ENCODE measurements at places on chromosomes 13 and 19.
A peak's percentile ranks its signal among the peaks of the same experiment; 100 is the strongest.

DNA sequence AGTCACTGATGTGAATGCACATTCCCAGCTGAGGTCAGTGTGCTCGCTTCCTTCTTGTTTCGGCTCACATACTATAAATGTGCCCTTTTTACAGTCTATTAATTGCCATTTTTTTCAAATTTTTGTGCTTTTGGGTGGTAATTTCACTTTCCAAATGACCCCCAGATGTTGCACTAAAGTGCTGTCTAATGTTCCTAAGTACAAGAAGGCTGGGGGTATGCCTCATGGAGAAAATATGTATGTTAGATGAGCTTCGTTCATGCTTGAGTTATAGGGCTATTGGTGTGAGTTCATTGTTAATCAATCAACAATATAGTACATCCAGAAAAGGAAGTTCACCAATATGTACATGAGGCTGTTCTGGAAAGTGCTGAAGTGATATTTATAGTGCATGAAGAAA is 84.7 kb downstream of the KL start:
- no peak for DNase-seq

- no peak for DNase-seq
These were observed 38.3 kb upstream of the KCTD4 start for GRCh38 chr13:45238945-45239795.

GRCh38 chr13:79197933-79198332 is 208.1 kb downstream of the RBM26 start:
- DNase-seq: no peak

DNA sequence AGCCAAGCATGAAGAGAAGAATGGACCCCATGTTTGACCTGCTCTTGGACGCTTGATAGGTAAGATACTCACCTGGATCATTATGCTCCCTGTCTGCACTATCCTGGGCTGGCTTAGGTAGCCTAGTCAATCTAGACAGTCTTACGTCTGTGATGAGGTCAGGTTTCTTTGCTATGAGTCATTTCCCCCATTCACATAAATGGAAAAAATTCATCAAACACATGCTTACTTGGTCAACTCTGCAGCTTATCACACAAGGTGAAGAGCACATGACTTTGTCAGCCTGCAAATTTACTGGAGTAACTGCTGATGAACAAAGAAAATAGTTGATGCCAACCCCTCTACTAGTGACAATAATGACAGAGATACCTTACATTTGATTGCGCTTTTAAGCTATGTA is 170.0 kb downstream of the NUFIP1 start:
- no peak for DNase-seq

DNA sequence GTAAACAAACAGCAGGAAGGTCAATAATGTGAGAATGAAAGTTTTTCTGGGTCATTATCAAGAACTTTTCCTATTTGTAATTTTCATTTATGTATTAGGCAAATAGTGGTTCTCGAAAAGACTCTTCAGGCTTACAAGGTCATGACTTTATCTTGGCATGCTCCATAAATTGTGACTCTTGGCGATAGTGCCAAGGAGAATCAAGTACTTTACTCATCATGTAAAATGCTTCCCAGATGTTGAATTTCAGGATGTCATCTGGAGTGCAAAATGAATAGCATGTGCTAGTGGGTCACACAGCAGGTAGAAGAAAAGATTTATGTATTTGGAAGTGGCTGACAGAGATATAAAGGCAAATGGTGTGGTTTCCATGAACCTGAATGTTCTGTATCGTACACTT is 1492.7 kb upstream of the PCDH20 start:
- DNase-seq: no peak

GRCh38 chr19:38003438-38004185 is 96.6 kb downstream of the SIPA1L3 start:
- DNase-seq: peak; percentile 87

DNA sequence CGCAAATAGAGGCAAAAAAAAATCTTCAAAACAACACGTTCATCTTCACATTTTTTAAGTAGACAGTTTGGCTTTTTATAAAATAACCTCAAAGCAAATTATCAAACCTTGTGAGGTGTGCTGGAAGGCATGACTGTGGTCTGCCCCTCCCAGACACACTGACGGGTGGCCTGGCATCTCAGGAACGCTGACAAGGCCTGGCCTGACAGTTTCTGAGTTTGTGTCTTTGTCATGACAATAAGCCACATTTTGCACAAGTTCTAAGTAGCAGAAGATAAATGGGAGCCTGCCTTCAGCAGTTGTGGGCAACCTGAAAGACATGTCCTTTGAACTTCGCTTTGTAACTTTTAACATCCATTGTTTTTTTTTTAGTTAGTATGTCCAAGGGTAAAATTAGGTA is 38.5 kb downstream of the SOX21 start:
- DNase-seq: no peak

- DNase-seq: no peak
These were observed 15.4 kb upstream of the FAM216B start for GRCh38 chr13:42766016-42766415.

DNA sequence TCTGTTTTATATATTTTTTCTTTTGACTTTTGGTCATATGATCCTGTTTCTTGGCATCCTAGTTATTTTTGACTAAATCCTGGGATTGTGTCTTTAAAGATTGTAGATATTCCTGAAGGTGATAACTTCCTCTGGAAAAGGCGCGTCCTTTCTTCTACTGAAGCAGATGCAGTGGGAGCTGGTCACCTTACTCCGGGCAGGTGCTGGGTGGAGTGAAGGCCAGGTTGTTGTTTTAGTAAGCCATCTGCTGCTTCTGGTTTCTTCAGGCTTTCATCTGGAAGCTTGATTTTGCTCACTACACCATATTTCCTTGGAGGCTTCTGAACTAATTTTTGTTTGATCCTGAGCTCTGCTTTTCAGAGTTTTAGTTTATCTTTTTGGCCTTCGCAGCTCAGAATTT is 21.5 kb downstream of the URI1 start:
- DNase-seq: no peak
